KG1 (cell line): ENCODE measurements at places on chromosomes 3 and 15.

DNA sequence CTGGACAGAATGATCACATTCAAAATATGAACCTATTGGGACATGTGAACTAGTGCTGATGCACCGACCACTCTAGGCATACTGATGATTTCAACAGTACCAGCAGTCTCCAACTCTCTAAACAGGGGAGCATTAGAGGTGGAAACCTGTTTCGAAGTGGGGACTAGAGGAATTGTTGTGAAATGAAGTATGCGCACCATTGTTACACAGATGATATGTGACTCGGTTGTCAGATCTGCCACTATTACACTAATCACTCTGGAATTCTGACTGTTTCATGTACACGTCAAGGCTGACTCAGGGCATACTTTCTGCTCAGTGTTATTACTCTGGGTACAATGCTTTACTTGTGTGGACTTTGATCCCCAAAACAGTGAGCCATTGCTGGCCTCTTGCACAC lies 198.2 kb upstream of the UBE2E2 start:
- DNase-seq: no peak

GRCh38 chr3:113531826-113532697 lies at the start of gene SIDT1:
TSS of gene SIDT1 (plus strand) at chr3:113532555. CDS start at chr3:113533022, 467 bp downstream.
- peak; percentile 26 for DNase-seq

DNA sequence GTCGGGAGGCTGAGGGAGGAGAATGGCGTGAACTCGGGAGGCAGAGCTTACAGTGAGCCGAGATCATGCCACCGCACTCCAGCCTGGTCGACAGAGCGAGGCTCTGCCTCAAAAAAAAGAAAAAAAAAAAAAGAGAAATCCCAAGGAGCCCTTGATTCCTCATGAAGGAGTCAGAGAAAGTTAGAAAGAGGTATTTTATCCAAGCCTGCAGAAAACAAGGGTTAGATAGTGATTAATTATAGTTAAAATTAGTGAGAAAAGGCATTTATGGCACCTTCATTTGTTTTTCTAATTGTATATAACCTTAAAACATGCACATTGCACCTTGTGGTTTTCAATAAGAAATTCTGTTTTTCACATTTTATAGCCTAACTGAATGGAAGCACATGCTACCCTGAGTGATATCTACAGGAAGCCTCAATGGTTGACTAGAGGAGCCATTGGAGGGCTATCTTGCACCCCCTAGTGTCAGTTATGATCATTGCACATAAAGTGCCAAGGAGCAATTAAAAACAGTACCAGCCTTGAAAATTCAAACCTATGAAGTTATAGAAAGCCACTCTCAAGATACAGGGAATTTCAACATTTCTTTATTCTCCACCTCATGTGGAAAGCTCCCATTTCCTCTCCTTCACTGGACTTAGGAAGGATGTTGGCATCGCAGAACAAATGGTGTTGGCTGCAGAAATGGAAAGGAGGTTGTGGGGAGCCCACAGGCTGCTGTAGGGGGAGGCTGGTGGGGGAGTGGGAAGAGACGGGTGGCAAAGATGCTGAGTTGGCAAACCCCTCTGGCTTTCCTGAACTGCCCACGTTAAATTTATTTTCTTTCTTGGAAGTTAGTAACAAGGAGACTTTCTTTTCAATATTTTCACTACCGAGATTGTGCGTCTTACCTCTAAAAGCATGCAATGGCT lies 48.5 kb downstream of the ITGA11 start:
- DNase-seq: no peak

DNA sequence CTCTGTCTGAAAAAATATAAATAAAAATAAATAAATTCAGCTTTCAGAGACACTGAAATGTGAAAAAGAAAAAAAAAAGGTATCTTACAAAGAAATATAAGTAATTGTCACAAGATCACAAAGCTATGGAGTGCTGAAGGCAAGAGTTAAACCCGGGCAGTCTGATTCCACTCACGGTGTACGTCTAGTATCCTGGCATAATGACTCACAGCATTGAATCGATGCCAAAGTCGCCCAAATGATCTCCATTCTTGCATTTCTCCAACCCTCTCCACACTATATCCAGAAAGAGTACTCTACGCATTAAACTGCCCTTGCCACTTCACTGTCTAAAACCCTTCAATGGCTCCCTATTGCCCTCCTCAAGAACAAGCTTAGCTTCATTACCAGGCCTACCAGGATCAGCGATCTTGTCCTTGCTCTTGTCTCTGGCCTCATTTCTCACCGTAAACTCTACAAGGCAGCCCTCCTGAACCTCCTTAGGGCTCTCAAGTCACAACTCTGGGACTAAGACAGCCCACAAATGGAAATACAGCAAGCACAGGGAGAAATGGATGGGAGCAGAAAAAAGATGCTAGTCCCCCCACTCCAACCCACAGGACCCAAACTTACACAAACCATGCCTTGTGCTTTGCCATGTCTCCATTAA lies 7.7 kb downstream of the SUCLG2 start:
- DNase-seq: no peak

DNA sequence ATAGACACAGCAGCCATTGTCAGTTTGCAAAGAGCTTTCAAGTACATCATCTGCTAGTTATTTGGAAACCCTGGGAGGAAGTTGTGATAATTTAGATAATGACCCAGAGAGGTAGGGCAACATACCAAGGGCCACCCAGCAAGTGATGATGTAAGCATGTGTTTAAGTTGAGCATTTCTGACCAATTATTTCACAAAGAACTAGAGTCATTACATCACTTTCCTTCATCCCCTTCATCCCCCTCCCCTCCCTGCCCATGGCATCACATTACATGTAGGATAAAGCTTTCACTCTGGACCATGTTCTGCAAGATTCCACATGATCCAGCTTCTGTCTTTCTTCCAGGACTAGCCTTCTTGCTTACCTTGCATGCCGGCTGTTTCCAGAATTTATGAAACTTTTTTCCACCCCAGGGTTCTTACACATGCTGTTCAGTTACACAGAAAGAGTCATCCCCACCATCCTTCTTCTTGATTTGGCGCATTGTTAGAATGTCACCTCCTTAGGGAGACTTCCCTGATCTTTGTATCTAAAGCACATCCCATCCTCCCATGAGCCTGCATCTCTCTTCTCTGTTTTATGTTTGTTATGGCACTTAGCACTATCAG lies 71.3 kb downstream of the PTPRG start:
- no peak for DNase-seq

- no peak for DNase-seq
Observed at GRCh38 chr3:152973575-152973974, 138.6 kb downstream of the P2RY1 start.

DNA sequence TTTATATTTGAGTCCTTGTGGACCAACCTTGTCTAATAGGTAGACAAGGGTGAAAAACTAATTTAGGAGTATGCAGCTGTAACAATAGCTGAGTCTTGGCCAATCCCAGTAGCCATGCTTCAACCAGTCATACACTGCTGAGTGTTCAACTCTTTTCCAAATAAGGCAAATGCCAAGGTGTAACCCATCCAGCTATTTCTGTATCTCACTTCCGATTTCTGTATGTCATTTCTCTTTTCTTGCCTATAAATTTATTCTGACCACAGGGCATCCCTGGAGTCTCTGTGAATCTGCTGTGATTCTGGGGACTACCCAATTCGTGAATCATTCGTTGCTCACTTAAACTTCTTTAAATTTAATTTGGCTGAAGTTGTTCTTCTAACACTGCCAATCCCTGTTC lies 93.2 kb downstream of the MAGI1 start:
- no peak for DNase-seq

- no peak for DNase-seq
Observed at GRCh38 chr15:33028495-33028894, 166.0 kb downstream of the FMN1 start.

- no peak for DNase-seq
Observed at GRCh38 chr15:75431682-75432081, 19.8 kb downstream of the SIN3A start.

GRCh38 chr15:43196760-43197548 lies 11.8 kb downstream of the CCNDBP1 start:
- DNase-seq: no peak

GRCh38 chr15:77494073-77494867 lies 73.6 kb downstream of the HMG20A start:
- no peak for DNase-seq

GRCh38 chr3:41881233-41881821 lies 80.6 kb downstream of the ULK4 start:
- DNase-seq: peak; percentile 5

- no peak for DNase-seq
Observed at GRCh38 chr15:23118208-23118607, 18.4 kb downstream of the GOLGA6L1 start.

- no peak for DNase-seq
Observed at GRCh38 chr15:58608129-58608590, 141.3 kb downstream of the ADAM10 start.
